Panc1 (cell line): ENCODE measurements at places on chromosomes 6 and 20. TPM values are rescaled to one million over a fixed set of nuclear protein-coding genes. Genes with fewer than 3 reads are reported as not detected.

DNA sequence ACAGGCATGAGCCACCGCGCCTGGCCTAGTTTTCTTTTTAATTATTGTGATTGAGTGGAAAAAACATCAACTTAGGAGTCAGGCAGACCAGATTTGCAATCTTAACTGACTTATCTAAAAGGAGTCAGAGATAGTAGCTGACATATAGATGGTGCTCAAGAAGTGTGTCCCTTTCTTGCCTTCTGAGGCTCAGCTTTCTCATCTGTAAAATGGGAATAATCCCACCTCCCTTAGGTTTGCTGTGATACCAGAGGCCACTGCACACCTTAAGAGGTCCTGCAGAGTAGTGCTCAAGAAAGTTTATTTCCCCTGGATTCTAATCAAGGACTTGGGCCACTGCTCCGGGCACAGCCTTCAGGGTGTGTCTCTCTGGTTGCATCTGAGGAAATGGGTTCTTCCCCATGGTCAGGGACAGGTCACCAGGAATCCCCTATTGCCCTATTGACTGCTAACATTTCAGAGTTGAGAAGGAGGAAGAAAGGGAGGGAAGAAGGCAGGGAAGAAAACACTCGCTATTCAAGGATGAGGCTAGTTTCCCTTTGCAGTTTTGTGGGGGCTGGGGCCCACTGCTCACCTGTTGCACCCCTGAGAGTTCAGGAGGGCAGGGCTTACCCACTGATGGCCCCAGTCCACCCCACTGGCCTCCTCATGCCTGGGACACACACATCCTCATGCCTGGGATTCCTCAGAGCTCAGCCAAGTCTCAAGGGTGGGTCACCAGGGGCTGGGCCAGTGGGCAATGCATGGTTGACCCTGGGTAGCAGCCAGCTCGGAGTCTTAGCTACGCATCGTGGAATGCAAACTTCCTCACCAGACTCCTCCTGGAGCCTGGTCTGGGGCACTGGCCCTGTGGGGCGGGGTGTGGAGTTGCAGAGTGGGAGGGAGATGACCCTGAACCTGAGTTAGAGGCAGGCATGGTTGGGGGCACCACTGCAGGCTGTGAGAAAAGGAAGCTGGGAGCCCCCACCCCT, 21.2 kb downstream of the C6orf132 start:
- H3K27ac ChIP-seq = peak overlapping the region; percentile 44; the same call in 1 of the 2 replicates
- DNase-seq = no peak
- no peaks in the 10 kb centered on the region for H3K36me3 ChIP-seq
- no peaks in the 10 kb centered on the region for H3K27me3 ChIP-seq

- H3K4me3 ChIP-seq = no peak overlapping the region
- H3K4me1 ChIP-seq = no peaks in the 10 kb centered on the region
- DNase-seq = no peak
- H3K27ac ChIP-seq = no peak overlapping the region
- no peaks in the 10 kb centered on the region for H3K27me3 ChIP-seq
- no peaks in the 10 kb centered on the region for H3K36me3 ChIP-seq
These were observed 240.0 kb downstream of the FOXC1 start for GRCh38 chr6:1849691-1850090.

DNA sequence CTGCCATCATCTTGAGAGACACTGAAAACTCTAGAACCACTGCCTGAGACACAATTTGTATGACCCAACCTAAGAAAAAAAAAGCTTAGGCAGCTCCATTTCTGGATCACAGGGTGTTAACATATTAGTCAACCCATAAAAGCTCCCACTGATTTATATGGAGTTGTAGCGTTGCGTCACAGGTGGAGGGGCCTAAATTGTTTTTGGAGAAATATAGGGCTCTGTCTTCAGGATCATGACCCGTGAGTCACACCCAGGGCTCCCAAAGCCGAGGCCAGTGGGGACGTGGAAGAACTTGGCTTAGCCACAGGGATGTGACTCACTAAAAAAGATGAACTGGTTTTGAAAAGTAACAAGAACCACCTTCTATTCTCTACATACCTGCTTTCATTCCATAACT, 116.5 kb upstream of the BMP2 start:
- H3K36me3 ChIP-seq = no peaks in the 10 kb centered on the region
- H3K27me3 ChIP-seq = no peaks in the 10 kb centered on the region
- no peak overlapping the region for H3K4me3 ChIP-seq
- no peak overlapping the region for H3K27ac ChIP-seq

DNA sequence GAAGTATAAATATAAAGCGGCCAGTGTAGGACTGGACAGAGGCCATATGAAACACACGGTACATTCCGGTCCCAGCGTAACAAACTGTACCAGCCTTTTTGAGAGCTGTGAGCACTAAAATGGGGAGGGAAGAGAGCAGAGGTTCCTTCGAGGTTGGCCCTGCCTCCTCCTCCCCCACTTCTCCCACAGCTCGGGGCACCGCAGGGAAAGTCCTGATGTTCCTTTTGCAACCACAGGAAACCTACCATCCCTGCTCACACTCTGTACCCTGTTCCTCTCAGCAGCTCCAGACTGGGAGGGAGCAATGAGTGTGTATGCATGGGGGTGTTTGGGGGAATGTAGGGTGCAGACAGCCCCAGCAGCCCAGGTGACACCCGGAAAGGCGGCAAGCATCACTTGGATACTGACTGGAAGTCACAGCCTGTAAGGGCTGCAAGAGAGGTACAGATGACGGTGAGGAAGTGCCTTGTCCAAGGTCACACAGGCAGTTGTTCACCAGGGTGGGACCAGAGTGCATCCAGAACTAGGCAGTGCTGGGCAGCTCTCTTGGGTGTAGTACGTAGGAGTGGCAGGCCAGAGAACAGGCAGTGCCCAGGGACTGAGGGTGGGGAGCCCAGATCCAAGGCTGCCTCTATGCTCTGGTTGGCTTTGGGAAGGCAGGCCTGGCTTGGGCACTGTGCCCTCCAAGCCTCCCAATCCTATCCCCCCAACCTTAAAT, 11.0 kb upstream of the ARMC12 start:
- H3K4me3 ChIP-seq = no peak overlapping the region
- H3K36me3 ChIP-seq = no peaks in the 10 kb centered on the region
- DNase-seq = no peak
- no peaks in the 10 kb centered on the region for H3K27me3 ChIP-seq
- H3K27ac ChIP-seq = no peak overlapping the region

DNA sequence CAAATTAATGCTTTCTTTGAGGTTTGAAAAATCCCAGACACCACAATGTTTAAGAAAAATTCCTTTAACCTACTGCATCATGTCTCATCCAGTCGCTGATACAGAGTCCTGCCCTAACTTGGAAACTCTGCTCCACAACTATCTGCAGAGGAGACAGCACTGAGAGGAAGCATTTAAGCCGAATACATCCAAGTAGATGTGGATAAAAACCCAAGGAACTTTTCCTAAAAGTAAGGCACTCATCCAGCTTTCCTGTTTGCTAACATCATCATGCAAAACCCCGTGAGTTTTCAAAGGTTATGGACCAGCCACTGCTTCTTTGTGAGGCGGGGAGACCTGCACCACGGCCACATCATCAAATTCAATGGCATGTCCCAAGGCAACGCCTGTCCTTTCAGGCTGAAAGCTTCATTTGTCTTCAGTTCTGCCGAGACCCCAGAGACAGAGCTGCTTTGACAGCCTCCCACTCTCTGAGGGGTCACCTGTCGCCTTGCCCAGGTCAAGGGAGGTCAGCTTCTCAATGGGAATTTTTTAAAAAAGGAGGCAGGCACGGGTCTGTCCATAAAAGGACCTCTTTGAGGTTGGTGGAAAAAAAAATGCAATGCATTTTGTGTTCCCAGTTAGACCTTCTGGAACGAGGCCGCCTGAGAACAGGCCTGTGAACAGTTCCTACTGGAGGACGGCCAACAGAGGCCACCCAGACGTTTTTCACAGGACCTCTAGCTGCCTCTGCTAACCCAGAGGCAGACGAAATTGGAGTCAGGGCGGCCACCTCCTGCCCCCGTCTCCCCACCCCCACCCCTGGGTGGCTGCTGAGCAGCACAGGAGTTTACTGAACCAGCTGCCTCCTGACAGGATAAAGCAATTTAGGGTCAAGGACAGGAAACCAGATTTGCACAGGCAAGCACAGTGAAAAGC, 142.5 kb upstream of the HDDC2 start:
- H3K4me3 ChIP-seq = no peak overlapping the region
- H3K27ac ChIP-seq = no peak overlapping the region
- peaks cover 6% of the 10 kb centered on the region for H3K27me3 ChIP-seq
- H3K4me1 ChIP-seq = no peaks in the 10 kb centered on the region
- H3K36me3 ChIP-seq = no peaks in the 10 kb centered on the region

GRCh38 chr6:95686272-95686671, 108.9 kb downstream of the MANEA start:
- H3K27ac ChIP-seq = no peak overlapping the region
- H3K4me1 ChIP-seq = no peaks in the 10 kb centered on the region
- no peaks in the 10 kb centered on the region for H3K36me3 ChIP-seq
- H3K27me3 ChIP-seq = no peaks in the 10 kb centered on the region
- no peak for DNase-seq

DNA sequence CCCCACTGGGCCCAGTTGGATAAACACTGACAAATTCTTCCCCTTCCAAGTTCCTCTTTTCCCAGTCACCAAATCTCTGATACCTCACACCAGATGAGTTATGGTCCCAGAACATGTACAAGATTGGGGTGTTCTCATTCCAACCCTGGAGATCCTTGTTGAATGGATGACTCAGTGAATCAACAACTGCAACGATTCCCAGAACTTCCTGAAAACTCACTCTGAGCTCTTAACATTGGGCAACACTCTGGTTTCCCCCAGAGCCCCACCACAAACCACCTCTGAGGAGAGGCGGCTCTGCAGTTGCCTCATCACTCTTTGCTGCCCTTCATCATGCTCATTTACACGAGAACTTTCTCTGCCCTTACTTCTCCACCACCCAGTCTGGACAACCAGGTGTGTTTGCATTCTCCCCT, 115.2 kb downstream of the MRPL14 start:
- H3K27ac ChIP-seq = no peak overlapping the region
- H3K4me1 ChIP-seq = peaks cover 22% of the 10 kb centered on the region
- no peak overlapping the region for H3K4me3 ChIP-seq

DNA sequence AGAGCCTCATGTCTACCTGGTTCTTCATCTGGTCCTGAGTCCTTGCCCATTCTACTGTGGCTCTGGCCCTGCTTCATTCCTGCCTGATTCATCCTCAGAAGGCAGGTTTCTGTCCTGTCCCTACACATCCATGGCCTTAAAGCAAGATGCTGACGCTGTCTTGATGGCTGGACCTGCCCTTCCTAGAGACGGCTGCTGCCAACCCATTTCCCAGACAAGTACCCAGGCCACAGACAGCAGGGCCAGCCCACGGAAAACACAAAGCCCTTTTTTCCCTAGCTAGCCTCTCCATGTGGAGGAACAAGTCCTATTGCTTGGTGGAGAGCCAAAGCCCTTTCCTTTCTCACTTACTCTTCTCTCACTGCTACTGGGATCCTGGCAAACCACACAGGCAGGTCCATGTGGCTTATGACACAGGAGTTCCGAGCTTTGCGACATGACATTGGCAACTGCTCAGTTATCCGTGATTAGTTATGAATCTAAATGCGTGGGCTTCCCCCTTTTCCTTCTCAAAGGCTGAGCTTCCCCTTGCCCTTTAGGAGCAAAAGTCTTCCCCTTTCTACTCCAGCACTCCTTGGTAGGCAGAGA, 72.9 kb downstream of the SLC22A3 start:
- no peak overlapping the region for H3K27ac ChIP-seq
- no peak overlapping the region for H3K4me3 ChIP-seq
- no peaks in the 10 kb centered on the region for H3K27me3 ChIP-seq
- H3K36me3 ChIP-seq = no peaks in the 10 kb centered on the region
- no peaks in the 10 kb centered on the region for H3K4me1 ChIP-seq

GRCh38 chr6:158118886-158119285, 49.2 kb downstream of the SERAC1 start:
- no peak for DNase-seq
- H3K36me3 ChIP-seq = no peaks in the 10 kb centered on the region
- H3K4me3 ChIP-seq = no peak overlapping the region
- H3K4me1 ChIP-seq = no peaks in the 10 kb centered on the region
- no peaks in the 10 kb centered on the region for H3K27me3 ChIP-seq

- no peaks in the 10 kb centered on the region for H3K36me3 ChIP-seq
- DNase-seq = no peak
- no peak overlapping the region for H3K27ac ChIP-seq
These were observed 107.1 kb downstream of the QRSL1 start for GRCh38 chr6:106736502-106736901.

DNA sequence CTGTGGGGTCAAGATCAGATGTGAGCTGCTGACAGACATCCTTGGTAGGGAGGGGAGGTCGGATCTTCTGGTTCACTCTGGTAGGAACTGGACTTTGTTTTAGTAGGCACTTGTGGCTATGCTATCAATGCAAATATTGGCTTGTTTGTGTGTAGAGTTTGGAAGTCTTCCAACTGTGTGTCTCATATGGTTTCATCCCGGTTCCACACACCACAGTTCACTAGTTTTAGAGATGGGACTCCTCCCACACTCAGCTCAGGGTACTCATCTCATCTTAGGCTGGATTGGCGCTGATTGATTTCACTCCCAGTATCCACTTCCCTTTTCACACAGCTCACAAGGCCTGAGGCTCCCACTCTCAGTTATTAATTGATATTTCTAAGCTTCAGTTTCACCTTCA, 161.3 kb downstream of the THBS2 start:
- no peak for DNase-seq
- no peaks in the 10 kb centered on the region for H3K36me3 ChIP-seq
- no peak overlapping the region for H3K4me3 ChIP-seq
- H3K27ac ChIP-seq = no peak overlapping the region

DNA sequence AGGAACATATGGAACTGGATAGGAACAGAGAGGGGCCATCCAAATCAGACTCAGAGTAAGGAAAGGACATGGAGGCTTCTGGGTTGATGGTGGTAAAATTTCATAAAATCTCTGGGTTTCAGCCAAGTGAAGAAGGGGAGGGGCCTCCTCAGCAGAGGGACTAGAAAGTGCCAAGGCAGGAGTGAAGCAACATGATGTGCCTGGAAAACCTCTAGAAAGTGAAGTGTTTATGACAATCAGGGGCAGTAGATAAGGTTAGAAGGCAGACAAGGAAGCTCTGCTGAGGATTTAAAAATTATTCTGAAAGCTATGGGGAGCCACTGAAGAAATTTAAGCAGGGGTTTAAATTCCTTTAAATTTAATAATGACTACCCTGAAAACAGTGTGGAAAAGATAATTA, 126.0 kb upstream of the TENT5A start:
- H3K27ac ChIP-seq = no peak overlapping the region
- H3K36me3 ChIP-seq = no peaks in the 10 kb centered on the region
- H3K27me3 ChIP-seq = no peaks in the 10 kb centered on the region
- H3K4me3 ChIP-seq = no peak overlapping the region

GRCh38 chr6:11486486-11486885, 51.1 kb upstream of the TMEM170B start:
- H3K27me3 ChIP-seq = peaks cover 4% of the 10 kb centered on the region; the same call in 1 of the 2 replicates
- H3K4me1 ChIP-seq = no peaks in the 10 kb centered on the region
- no peak overlapping the region for H3K27ac ChIP-seq

RIMS4 gene
- total RNA-seq = 4.0 TPM

OPN5 gene
- total RNA-seq = not detected

PDYN gene
- not detected for total RNA-seq

CCDC170 gene
- not detected for total RNA-seq

TCP1 gene
- 340 TPM for total RNA-seq

SYNDIG1 gene
- total RNA-seq = not detected
